ENCODE measurements at places on chromosomes 16 and 17.

DNA sequence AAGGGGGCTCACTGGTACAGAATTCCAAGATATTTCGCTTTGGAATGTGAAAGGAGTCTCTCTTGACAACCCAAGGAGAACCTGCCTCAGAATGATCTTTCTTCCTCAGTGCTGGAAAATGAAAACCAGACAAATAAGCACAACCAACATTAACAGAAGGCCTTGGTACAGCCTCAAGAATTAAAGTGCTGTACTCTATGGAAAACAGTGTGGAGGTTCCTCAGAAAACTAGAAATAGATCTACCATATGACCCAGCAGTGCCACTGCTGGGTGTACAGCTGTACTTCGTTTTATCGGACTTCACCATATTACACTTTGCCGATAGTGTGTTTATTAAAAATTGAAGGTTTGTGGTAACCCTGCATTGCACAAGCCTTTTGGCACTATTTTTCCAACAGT, 25.2 kb downstream of the HLF start:
- DNase-seq = no peak

GRCh38 chr17:21376759-21377690, 868 bp downstream of the KCNJ12 start:
- DNase-seq = no peak

GRCh38 chr16:55147396-55147795, 176.6 kb upstream of the IRX6 start:
- DNase-seq = no peak

DNA sequence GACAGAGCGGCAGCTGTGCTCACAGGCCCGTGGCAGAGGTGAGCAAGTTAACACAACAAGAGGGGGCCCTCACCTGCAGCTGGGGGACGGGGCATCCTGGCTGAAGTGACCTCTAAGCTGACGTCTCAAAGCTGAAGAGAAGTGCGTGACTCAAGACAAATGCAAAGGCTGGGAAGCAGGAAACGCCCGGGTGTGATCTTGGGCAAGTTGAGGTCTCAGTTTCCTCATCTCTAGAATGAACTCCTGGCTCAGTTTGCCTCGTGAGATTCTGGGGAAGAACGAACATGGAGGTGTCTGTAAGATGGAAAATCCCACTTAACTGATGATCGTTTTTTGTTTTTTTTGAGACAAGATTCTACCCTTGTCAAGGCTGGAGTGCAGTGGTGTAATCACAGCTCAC, 40.1 kb upstream of the C1QL1 start:
- no peak for DNase-seq

GRCh38 chr16:87834005-87834667, 35.2 kb downstream of the SLC7A5 start:
- no peak for DNase-seq
